ENCODE measurements at places on chromosomes 6 and 20.
A peak's percentile ranks its signal among the peaks of the same experiment; 100 is the strongest.

DNA sequence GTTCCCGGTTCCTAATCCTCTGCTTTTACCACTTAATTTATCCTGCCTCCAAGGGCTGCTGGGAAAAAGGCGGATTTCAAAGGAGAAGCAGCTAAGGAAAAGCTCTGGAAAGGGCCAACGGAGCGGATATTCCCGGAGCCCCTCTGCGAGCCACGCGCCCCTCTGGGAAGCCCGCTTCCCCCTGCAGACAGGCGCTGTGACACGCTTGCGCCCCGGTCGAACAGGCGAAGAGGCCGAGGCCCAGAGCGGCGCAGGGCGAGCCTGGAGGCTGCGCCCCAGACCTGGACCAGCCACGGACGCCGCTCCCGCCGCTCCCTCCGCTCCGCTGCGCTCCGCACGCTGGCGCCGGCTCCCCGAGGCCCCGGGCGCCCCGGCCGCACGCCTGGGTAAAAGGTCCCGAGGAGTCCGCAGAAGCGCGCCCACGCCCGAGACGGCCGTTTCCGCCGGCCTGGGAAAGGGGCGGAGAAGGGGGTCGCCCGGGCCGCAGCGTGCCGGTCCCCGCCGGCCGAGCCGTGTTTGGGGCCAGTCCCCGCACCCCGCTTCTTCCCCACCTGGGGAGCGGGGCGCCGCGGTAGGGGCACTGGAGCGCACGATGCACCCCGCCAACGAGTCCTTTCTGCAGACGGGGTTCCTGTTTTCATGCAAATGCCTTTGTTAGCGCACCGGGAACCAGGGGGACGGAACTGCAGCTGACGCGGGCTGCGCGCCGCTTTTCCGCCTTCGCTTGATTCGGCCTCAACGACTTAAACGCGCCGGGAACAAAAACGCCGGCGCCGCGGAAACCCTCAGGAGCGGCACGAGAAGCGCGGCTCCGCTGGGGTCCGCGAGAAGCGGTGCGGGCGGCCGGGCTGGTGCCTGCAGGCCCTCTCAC lies 91.9 kb upstream of the SIRPA start:
- H3K27ac ChIP-seq, result no peak overlapping the region
- H3K36me3 ChIP-seq, result no peaks in the 10 kb centered on the region
- peak; percentile 93 for DNase-seq

- H3K27ac ChIP-seq, result no peak overlapping the region
- H3K4me1 ChIP-seq, result peaks cover 21% of the 10 kb centered on the region
- no peak for DNase-seq
Observed at GRCh38 chr6:117545161-117545595, 57.1 kb downstream of the GOPC start.

DNA sequence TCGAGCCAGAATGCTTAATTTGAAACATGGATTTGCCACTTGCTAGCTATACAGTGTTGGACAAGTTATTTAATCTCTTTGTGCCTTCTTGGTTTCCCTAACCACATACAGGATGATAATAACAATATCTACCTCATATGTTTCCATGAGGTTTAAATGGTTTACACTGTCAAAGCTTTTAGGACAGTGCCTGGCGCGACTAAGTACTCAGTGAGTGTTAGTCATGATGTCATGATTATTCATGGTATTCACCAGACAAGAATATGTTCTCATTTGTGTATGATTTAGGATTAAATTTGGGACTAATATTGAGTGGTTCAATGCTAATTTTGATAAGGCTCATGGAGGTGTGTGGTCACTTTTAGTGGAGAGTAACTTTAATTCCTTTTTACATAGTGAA lies 167.4 kb downstream of the EYA4 start:
- no peak for DNase-seq
- H3K27me3 ChIP-seq, result no peaks in the 10 kb centered on the region
- no peak overlapping the region for H3K4me3 ChIP-seq
- no peaks in the 10 kb centered on the region for H3K36me3 ChIP-seq
- H3K4me1 ChIP-seq, result peaks cover 17% of the 10 kb centered on the region

- H3K27ac ChIP-seq, result no peak overlapping the region
- no peaks in the 10 kb centered on the region for H3K36me3 ChIP-seq
- DNase-seq, result no peak
- H3K4me1 ChIP-seq, result no peaks in the 10 kb centered on the region
- no peak overlapping the region for H3K4me3 ChIP-seq
- H3K27me3 ChIP-seq, result no peaks in the 10 kb centered on the region
Observed at GRCh38 chr6:109612268-109612667, 78.7 kb downstream of the AK9 start.
